ENCODE measurements at places on chromosomes 7 and 10. TPM values are rescaled to one million over a fixed set of nuclear protein-coding genes. Genes with fewer than 3 reads are reported as not detected.

GRCh38 chr10:97854743-97855142 is 5.1 kb downstream of the GOLGA7B start:
- DNase-seq, result no peak

GRCh38 chr7:130719541-130719940 is 14.5 kb downstream of the KLF14 start:
- no peak for DNase-seq

DNA sequence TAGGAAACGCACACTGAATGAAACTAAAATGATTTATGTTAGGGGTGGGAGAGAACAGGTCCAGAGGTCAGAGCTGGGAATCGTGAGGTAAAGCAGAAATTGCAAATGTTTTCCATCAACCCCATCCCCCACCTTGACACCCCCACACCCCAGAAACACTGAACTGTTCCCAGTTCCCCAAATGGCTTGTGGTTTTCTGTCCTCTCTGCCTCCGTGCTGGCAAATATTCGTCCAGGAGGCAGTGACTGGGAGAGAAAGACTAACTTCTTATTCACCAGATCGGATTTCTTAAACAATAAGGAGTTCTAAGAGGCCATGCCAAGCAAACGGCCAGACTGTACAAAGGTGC is 730 bp upstream of the RASSF4 start:
- no peak for DNase-seq

DNA sequence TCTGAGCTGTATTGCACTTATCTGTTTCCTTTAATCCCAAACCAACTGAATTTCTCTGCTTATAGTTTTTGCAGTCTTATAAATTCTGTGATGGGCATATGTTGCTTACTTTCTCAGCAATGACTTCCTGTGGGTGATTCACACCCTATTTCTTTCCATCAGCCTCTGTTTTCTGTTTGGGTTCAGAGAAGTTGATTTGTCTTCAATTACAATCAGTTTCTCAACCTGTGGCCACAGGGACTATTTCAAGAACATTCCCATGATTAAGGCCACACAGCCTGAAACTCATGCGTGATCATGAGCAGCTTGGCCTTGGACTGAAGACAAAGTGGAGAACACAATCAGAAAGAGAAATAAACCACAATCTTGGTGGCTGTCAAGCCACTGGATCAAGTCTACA is 1174.6 kb upstream of the C7orf33 start:
- DNase-seq, result no peak

DNA sequence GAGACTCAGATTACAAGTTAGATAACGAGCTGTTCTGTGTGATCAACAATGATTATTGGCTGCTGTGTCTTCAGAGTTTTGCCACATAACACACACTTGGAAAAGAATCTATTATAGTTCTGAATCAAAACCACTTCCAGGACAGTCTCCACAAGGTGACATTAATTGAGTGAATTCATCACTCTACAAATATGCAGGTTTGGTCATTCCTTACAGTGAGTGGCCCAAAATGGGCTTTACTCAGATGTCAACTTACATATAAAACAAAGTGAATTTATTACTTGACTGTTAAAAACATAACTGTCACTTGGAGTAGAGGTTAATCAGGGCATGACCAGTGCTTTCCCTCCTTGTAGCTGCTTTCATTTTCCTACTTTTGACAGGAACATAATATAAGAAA is 984.3 kb downstream of the REEP3 start:
- no peak for DNase-seq

DNA sequence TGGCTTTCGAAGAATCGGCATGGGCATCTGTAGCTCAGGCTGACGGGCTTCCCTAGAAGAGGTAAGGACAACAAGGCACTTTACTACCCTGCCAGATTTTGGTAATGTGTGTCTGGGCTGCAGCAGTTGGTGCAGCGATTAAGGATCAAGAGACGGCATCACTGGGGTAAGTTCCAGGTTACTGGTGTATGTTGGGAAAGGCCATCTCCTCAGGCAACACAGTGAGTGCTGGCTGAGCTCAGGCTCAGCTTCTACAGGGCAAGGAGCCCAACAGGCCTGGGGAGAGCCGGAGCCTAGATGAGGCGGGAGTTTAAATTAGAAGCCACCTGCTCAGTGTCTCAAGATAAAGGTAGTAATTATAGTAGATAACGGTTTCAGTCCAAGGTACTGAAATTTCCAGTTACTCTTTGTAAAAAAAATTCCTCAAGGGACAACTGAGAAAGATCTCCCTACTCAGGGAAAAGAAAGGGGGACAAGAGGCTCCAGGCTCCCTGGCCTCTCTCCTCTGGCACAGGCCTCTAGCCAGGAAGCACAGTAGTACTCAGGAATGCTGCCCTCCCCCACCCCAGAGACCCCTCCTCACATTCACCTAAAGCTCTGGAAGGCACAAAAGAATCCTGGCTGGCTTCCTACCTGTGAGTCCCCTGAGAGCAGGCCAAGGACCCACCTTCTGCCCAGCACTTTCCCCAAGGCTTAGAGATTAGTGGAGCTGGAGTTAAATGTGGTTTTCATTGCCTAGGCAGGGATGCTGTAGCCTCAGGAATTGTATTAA is 3.9 kb downstream of the CXCL12 start:
- no peak for DNase-seq

DNA sequence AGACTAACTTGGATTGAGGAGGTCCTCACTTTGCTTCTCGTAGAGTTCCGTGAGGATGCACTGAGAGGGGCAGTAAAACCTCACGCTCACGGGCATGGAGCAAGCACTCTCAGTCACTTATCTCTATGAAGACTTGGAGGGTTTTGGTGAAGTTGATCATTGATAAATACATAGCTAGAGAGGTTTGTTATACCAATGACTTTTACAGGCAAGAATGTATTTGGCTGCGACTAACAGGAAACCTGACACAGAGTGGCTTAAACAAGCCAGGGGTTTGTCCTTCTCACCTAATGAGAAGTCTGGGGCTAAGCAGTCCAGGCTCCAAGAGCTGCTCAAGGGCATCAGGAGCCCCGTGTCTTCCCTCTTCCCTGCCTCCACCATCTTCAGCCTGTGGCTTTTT is 6.1 kb downstream of the BICC1 start:
- DNase-seq, result no peak

DNA sequence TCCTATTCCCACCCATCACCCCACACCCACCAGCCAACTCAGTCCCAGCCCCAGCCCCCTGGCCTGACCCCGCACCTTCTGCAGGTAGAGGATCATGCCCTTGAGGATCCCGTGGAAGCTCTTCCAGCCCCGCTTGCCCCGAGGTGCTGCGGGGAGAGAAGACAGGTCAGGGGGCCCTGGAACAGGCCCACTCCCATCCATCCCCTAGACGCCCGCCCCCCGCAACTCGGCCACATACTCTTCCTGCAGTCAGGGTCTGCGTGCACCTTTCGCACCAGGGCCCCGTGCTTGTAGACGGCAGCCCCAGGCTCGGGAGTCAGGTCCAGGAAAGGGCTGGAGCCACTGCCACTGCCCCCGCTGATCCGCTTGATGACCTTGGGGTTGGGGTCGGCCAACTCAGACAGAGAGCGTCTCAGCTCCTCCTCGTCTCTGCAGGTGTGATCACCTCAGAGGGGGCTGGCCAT is 9.6 kb downstream of the NFKB2 start:
- no peak for DNase-seq

- no peak for DNase-seq
Observed at GRCh38 chr7:26948617-26949118, 84.3 kb upstream of the SKAP2 start.

- no peak for DNase-seq
Observed at GRCh38 chr10:116721547-116722392, 20.6 kb downstream of the HSPA12A start.

GRCh38 chr10:13707156-13707881 is 120.6 kb downstream of the PRPF18 start:
- DNase-seq, result peak; percentile 90

DNA sequence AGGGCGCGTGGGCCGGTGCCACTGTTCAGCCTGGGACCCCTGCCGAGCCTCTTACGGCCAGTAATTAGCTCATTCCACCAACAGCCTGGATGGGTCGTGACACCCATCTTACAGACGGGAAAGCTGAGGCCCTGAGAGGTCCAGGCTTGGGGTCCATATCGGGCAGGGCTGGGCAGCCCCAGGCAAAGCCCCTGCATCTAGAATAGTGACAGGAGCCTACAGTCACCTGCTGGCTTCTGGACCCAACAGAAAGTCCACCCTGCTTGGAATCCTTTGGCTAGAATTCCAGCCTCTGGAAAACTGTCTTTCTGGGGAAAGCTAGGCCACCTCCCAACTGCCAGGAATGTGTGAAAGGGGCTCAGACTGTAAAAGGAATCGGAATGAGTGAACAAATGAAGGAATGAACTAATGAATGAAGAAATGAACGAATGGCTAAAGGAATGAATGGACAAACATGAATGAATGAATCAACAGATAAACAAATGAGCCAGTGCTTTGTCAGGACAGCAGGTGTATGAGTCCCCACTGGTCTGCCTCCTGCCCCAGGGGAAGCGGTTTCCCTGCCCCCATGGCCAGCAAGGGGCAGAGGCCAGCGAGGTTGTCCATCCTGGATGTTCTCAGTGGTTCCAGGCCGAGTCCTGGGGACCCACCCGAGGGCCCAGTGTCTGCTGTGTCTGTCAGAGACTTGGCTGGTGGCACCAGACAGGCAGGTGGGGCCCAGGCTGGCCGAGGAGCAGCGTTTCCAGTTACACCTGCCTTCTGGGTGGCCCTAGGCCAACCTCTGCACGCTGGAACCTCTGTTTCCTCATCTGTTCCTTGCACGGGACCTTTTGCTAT is 24.1 kb upstream of the PDGFA start:
- DNase-seq, result no peak

GRCh38 chr10:5940807-5941218 is 36.5 kb downstream of the IL15RA start:
- DNase-seq, result no peak

DNA sequence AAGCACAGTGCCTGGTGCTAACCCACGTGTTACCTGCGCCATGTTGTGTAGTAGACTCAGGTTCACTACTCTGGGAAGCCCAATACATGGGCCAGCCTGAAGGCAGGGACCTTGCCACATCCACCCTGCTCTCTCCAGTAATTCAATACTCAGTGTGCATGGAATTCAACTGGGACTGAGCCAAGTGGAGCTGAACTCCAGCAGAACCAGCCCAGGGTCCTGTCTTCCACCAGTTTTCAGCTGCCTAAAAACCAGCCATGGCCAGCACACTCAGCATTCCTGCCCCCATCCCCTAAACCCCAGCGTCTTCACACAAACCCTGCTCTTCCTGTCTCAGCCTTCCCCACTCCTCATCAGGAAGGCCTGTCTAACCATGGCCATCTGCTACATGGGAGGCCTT is 15.4 kb downstream of the FGF8 start:
- DNase-seq, result no peak

GRCh38 chr10:1029838-1030237 is 4.2 kb upstream of the IDI2 start:
- DNase-seq, result no peak

- no peak for DNase-seq
Observed at GRCh38 chr7:80790877-80791276, 128.0 kb downstream of the SEMA3C start.

DNA sequence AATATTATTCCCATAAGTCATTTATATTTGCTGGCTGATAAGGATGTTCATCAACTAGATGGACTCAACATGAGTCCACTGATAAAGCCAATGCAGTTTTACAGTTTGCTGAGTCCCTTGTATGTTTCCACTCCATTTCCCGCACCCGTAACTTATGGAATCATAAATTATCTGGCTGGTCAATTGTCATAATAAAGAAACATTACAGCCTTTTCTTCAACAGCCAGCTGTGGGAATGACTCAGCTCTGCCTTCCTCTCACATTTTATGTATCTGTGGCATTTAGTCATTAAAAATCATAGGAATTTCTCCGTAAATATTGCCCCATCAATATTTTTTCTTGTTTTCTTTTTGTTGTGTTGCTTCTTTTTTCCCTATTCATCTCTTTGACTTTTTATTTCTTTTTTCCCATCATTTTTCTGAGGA is 22.3 kb upstream of the TMEM26 start:
- DNase-seq, result no peak

C7orf57 gene
- total RNA-seq, result not detected

HECW1 gene
- total RNA-seq, result not detected

BCL7B gene
- total RNA-seq, result 108 TPM

AKR1C1 gene
- 174 TPM for total RNA-seq

PON1 gene
- not detected for total RNA-seq

VAX1 gene
- not detected for total RNA-seq

GSTO2 gene
- 0.55 TPM for total RNA-seq

ABCB8 gene
- total RNA-seq, result 20.6 TPM

CALY gene
- total RNA-seq, result not detected

TAS2R4 gene
- 0.31 TPM for total RNA-seq
